ENCODE measurements at places on chromosomes 1 and 21.

DNA sequence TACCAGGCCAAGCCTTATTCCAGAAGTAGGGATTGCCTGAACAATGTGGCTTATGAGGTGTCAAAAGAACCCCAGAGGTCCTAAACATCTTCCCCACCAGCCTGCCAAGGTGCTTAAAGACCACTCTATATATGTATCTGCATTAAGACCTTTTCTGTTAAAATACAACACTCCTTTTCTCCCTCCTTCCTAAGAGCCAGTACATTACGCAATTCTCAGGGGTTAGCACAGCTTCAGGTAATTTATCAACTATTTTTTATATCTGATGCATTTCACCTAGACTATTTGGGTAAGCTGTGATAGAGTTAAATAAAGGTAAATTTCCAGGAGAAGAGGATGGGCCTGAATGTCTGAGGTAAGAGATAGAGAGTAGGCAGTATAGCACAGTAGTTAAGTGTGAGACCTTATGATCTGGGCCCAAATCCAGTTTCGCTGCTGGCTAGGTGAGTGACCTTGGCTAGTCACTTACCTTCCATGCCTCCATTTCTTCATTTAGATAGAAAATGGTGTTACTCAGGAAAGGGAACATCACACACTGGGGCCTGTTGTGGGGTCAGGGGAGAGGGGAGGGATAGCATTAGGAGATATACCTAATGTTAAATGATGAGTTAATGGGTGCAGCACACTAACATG, 5.1 kb upstream of the CCN1 start:
- no peak for DNase-seq

- DNase-seq, result no peak
Observed at GRCh38 chr1:183273300-183273699, 87.2 kb downstream of the LAMC2 start.

DNA sequence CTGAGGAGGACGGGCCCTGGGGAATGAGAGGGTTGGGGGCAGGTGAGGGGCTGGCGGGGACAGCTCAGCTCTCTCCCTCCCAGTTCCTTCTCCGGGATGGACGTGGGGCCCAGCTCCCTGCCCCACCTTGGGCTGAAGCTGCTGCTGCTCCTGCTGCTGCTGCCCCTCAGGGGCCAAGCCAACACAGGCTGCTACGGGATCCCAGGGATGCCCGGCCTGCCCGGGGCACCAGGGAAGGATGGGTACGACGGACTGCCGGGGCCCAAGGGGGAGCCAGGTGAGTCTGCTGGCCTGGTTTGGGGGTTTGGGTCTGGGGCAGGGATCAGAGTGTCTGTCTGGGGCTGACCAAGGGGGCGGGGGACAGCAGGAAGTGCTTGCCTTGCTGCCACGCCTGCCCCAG, 495 bp downstream of the C1QC start:
- no peak for DNase-seq

DNA sequence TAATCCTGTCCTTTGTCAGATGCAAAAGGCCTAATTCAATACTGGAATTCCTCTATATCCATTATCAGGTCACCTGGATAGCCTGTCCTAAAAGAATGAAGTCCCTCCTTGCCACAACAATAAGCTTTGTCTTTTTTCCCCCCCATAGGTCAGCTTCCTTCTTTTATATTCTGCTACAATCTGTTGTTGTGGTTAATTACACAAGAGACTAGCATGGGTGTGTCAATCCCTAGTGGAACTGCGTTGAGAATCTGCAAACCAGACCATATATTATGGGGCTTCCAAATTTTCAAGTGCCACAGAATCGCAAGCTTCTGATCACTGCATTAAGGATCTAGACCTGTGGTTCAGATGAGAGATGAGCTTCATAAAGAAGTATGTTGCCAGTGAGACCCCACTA, 349.6 kb downstream of the SMYD3 start:
- DNase-seq, result no peak

DNA sequence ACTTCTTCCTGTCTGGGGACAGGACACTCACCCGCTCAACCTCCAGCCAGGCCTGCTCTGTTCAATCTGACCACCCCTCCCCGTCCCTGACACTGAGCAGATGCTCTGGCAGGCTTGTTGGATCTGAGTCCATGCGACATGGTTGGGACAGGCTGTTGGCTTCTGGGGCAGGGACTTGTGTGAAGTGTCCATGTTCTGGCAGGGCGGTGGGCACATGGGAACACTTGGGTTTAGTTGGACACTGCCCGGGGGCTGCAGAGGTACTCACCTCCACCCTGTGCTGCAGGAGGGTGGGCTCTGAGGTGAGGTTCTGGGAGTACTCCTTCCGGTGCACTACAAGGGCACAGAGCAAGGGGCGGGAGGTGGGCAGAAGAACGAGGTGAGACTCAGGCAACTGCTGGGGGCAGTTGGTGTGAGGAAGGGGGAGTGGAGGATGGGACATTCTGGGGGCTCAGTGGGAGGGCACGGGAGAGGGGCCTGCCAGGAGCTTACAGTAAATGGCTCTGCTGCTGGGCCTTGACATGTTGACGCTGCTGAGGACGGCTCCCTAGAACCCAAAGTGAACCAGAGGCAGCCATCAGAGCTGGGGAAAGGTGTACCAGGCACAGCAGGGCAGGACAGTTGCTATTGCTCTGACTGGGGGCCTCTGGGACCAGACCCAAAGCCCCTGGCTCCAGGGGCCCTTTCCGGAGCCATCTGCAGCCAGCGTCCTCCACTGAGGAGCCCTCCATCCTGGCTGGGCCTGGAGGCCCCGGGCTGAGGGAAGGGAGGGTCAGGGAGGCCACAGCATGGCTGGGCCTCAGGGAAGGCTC, 2.3 kb downstream of the EPS8L3 start:
- no peak for DNase-seq

- no peak for DNase-seq
Observed at GRCh38 chr21:26709090-26709489, 136.0 kb upstream of the CYYR1 start.

GRCh38 chr1:193590102-193590501, 403.7 kb upstream of the B3GALT2 start:
- no peak for DNase-seq

- no peak for DNase-seq
Observed at GRCh38 chr21:24514081-24514733, 1093.1 kb downstream of the MRPL39 start.

GRCh38 chr1:94385308-94385929, 32.8 kb upstream of the ABCD3 start:
- DNase-seq, result no peak

DNA sequence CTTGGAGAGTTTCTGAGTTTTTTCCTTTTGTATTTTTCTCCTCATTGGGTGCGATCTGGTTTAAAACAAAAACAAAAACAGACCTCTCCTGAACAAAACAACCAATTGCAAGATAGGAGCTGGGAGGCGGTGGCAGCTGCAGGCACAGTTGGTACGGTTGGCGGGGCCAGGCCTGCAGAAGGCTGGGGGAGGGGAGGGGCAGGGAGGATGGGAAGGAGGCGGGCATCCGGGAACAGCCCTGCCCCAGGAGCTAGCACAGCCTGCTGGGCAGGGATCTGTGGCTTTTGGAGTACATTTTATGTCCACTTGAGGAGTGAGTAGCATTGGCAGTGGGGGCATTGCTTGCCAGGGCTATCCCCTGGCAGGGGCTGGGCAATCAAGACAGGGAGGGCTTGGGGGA, 5.2 kb downstream of the CAPN9 start:
- DNase-seq, result peak; percentile 89

GRCh38 chr1:92619466-92620189, 132.9 kb upstream of the GFI1 start:
- no peak for DNase-seq

DNA sequence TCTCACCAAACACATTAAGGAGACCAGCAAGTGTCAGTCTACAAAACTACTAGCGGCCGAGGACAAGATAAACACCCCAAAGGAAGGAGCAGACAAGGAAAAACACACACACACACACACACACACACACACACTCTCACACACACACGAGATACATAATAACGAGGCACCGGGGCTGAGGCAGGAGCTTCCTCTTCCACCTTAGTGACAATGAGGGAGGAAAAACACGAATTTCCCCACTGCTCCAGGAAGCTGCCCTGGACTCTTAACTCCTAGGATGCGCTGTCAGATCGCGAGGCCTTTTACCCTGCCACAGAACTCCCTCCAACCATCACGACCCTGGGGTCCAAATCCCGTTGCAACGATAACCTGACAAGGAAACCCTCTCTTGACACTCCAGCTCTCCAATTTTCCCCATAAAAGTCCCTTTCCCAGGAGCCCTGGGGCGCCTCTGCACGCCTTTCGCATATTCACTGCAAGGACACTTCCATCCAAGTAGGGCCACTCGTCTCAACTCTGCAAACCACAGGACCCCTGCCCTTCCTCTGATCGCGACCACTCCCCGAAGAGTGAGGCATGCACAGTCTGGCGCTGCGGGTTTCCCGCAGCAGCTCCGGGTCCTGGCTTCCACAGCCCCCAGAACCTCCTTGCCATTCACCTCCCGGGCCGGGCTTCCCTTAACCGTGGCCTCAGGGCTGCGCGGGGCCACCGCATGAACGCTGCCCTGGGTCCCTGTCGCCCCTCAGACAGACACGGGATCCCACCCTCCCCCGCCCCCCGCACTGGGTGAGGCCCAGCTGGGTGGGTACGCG, 581 bp downstream of the ETV3 start:
- no peak for DNase-seq

DNA sequence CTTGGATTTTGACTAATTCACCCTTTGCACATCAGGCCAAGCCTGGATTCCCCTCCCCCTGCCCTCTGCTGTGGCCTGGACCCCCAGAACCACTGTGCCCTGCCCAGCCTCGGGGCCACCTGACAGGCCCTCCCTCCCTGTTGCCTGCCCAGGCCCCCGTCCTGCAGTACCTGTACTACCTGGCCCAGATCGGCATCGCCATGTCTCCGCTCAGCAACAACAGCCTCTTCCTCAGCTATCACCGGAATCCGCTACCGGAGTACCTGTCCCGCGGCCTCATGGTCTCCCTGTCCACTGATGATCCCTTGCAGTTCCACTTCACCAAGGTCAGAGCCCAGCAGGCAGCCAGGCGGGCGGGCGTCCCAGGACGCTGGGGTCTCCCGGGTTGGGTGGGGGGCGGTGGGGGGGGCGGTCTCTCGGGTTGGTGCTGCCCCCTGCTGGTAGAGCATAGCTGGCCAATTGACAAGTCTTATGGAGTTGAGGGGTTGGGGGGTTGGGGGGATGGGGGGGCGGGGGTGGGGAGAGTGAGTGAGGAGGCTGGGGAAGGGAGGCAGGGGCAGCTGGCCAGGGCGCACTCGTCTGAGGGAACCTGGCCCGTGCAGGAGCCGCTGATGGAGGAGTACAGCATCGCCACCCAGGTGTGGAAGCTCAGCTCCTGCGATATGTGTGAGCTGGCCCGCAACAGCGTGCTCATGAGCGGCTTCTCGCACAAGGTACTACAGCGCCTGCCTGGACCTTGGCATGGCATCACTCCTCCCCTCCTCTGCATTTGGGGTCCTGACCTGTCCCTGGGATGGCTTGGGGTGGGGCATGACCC, 10.7 kb downstream of the AMPD2 start:
- DNase-seq, result no peak

- DNase-seq, result no peak
Observed at GRCh38 chr1:224805889-224806288, 123.6 kb upstream of the DNAH14 start.

- no peak for DNase-seq
Observed at GRCh38 chr1:183051546-183051945, 28.3 kb downstream of the LAMC1 start.

DNA sequence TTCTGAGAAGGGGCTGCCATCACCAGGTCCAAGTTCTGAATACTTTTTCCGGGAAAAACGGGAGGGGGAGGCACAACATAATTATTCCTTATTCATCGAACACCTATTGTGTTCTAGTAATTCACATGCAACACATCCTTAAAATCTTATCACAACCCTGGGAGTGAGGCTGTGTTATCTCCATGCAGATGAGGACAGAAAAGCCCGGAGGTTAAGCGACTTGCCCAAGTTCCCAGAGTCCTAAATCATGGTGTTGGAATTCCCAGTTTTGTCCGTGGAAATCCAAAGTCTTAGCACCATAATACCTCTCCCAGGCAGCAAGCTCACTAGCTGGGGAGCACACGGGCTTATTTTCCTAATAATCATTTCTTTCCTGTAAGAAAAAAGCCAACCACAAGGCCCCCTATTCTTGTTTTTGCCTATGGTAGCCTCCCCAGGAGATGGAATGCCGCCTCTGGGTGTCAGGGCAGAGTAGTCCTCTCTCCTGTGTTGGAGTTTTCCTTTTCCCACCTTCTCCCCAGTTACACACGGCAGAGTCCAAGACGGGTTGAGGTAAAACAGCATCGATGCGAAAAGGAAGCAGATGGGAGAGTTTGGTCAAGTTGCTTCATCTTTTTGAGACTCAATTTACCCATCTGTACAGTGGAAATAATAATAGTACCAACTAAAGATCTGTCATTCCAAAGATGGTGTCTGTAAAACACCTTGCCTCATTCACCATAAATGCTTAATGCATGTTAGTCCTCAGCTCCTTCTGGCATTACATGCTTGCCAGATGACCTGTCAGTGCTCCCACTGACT, 228.0 kb upstream of the TMEM51 start:
- DNase-seq, result no peak

DNA sequence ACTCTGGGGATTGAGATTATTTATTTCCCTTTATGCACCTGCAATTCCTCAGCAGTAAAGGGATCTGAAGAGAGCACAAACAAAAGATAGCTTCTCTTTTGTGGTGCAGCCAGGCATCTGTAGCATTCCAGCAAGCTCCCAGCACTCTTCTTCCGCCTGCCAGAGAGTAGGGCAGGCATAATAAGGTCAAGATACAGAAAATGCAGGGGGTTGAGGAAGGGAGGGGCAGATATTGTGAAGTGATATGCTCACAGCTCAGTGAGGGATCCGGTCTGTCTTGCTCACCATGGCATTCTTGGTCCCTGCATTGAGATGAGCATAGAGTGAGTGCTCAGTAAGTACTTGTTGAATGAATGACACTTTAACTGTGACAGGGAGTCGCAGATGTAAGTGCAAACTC, 23.9 kb downstream of the FASLG start:
- no peak for DNase-seq

GRCh38 chr1:202004711-202005110, 5.7 kb upstream of the ELF3 start:
- DNase-seq, result no peak

- no peak for DNase-seq
Observed at GRCh38 chr1:147245129-147245528, 2.6 kb downstream of the CHD1L start.

- no peak for DNase-seq
Observed at GRCh38 chr1:109816975-109817535, 53.3 kb upstream of the EPS8L3 start.

GRCh38 chr1:243549791-243550190, 293.9 kb downstream of the SDCCAG8 start:
- no peak for DNase-seq

GRCh38 chr21:38032082-38032801, 116.0 kb upstream of the KCNJ6 start:
- DNase-seq, result no peak

- no peak for DNase-seq
Observed at GRCh38 chr1:16077406-16078245, 4.2 kb upstream of the FAM131C start.

Measured in SHP77 treated with DMSO at 0.1 percent for 48 hours (cell line).